ENCODE measurements at places on chromosomes 4 and X.

GRCh38 chr4:122665161-122665929, 44.5 kb upstream of the IL21 start:
- DNase-seq: peak; percentile 36

DNA sequence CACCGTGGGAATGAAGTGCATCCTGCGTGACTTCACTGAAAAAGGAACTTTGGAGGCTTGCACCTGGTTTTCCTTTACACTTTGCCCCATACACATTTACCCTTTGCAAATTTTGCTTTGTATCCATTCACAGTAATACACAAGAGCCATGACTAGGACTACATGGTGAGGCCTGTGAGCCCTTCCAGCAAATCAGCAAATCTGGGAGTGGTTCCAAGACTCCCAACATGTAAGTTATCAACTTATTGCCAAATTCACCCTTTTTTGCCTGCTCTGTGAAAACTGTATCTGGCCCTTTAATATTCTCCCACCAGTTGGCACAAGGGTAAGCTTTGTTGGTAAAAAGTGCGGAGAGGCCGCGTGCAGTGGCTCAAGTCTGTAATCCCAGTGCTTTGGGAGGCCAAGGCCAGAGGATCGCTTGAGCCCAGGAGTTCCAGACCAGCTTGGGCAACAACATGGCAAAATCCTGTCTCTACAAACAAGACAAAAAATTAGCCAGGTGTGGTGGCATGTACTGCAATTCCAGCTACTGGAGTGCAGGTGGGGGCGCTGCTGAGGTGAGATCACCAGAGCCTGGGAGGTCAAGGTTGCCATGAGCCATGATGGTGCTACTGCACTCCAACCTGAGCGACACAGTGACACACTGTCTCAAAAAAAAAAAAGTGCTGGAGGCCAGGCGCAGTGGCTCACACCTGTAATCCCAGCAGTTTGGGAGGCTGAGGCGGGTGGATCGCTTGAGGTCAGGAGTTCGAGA, 5.0 kb downstream of the PRMT9 start:
- DNase-seq: no peak

GRCh38 chrX:111585337-111585736, 73.9 kb downstream of the SERTM2 start:
- no peak for DNase-seq

DNA sequence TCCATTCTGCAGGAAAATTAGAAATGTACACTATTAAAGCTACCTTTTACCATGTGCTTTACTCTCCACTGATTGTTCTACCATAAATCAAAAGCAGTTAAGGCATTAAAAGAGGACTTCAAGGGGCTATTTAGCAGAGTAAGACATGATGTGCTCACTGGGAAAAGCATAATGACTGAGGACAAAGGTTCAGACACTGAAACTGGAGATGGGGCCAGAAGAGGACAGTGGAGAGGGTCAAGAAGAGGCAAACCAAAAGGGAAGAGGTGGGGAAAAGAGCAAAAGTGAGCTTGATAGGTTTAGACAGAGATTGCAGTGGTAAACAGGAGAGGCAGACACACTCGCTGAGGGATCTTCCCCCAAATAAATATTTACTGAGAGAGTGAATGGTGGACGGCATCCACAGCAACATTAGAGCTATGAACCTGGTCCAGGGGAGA, 23.8 kb downstream of the SH3RF1 start:
- DNase-seq: no peak
